ENCODE measurements at places on chromosomes 16 and 17. TPM values are rescaled to one million over a fixed set of nuclear protein-coding genes. Genes with fewer than 3 reads are reported as not detected.

The C16orf90 gene
- not detected for total RNA-seq

The HS3ST6 gene
- total RNA-seq = 5.9 TPM

The PYDC1 gene
- not detected for total RNA-seq

GRCh38 chr17:27491713-27492190 is 35.5 kb downstream of the KSR1 start:
- DNase-seq = no peak

- no peak for DNase-seq
These were observed 187.4 kb upstream of the CACNG5 start for GRCh38 chr17:66647391-66647983.

GRCh38 chr16:10421596-10421995 is 35.7 kb downstream of the ATF7IP2 start:
- DNase-seq = no peak

DNA sequence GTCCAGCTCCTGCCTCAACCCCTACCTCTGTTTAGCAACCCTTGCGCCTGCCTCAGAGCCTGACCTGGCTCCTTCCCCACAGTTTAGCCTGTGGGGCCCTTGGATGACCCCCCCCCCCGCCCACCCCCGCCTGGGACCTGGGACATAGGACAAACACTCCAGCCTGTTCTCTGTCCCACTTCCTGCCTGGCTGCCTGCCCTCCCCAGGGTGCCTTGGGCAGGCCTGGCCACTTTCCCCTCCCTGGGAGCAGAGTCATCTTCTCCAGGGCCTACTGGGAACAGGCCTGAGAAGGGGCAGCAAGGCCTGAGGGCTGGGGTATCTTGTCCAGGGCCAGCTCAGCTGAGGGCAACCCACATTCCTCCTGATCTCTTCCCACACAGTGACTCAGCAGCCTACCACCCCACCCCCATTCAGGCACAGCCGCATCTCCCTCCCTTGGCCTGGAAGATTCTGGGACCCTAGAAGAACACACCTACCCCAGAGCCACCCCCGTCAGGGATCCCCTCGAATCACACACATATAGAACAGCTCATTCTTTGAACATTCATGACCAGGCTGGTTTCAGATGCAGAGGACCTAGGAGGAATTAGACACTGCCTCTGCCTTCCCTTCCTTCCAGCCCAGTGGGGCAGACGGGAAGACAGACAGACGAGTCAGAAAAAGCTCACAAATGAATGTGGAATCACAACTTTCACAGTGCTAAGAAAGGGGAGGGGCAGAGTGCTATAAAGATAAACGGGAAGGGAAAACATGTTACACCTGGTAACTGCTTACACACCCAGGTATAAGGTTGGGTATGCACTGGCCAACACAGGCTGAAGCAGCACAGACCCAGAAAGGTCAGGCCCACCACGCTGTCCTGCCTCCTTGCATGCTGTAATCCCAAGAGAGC is 6.0 kb downstream of the FHOD1 start:
- peak; percentile 75 for DNase-seq

GRCh38 chr17:81720267-81721071 is 8.4 kb downstream of the SLC25A10 start:
- DNase-seq = no peak

DNA sequence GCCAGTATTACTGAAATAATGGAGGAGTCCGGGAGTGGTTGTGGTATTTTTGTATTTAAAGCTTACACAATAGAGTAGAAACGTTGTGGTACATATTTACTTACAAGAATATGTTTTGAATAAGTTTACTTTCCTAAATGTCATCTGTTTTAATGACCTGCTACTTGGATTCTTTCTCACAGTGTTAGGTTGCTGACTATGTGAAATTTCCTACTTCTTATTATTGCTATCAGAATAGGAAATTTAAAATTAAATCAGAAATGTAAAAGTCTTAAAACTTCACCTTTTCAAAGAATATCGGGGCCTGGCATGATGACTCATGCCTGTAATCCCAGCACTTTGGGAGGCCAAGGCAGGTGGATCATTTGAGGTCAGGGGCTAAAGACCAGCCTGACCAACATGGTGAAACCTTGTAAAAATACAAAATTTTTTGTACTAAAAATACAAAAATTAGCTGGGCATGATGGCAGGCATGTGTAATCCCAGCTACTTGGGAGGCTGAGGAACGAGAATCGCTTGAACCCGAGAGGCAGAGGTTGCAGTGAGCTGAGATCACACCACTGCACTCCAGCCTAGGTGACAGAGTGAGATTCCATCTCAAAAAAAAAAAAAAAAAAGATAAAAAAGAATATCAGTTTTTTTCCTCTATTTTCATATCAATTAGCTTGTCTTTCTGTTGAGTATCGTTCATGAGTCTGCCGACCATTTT is 77.8 kb downstream of the VMP1 start:
- peak; percentile 23 for DNase-seq

DNA sequence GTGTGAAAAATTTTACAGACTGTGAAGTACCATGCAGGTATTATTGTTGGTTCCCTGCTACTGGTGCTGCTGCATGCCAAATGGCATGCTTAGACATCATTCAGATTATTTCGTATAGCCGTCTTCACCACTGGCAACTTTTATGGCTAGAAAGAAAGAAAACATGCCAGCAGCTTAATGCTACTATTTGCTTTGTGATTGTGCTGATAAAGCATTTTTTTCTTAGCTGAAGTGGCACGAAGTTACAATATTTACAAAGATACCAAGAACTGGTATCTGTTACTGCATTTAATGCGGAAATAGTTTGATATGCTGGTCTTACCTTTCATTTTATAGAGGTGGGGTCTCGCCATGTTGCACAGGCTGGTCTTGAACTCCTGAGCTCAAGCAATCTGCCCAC is 8.2 kb downstream of the ZNHIT3 start:
- no peak for DNase-seq

DNA sequence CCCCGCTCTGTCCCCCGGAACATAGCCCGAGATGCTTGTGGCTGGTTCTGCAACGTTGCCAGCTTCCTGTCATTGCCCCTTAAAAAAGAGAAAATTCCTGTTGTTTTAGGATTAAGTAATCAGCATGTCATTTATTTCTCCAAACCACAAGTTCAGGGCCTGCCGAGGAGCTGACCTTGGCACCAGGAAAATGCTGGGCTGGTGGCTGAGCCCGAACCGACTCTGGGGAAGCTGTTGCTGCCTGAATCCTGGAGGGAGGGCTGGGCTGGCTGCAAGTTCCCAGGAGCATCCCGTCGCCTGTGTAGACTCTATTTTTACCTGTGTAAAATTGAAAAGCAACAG is 130.9 kb upstream of the FOXF1 start:
- no peak for DNase-seq

DNA sequence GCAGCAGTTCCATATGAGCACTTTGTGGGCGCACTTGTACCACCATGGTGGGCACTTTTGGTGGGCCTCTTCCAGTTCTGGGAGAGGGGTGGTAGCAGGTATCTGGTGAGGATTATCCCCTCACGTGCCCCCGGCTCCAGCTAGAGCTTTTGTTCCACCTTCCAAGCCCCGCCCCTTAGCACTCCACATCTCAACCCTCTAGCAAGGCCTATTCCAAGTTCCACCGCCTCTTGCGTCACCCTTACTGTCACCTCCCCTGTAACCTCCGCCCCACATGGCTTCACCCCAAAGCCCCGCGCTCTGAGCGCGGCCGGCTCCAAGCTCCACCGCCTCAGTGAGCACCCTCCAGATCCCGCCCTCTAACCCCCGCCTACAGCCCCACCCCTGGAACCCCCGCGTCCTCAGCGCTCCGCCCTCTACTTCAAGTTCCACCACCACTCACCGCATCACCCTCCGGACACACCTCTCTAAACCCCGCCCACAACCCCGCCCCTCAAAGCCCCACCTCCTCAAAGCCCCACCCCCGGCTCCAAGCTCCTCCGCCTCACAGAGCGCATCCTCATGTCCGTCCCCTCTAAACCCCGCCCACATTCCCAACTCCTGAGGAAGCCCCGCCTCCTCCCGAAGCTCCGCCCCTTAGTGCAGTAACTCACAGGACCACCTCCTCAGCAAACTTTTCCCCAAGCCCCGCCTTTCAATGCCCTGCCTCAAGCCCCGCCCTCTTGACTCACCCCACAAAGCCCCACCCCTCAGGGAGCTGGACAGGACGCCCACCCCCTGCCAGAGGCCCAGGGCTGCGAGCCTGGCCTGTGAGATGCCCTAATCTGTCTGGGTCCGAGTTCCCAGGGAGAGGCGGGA is 11.1 kb downstream of the SCN4A start:
- peak; percentile 60 for DNase-seq

DNA sequence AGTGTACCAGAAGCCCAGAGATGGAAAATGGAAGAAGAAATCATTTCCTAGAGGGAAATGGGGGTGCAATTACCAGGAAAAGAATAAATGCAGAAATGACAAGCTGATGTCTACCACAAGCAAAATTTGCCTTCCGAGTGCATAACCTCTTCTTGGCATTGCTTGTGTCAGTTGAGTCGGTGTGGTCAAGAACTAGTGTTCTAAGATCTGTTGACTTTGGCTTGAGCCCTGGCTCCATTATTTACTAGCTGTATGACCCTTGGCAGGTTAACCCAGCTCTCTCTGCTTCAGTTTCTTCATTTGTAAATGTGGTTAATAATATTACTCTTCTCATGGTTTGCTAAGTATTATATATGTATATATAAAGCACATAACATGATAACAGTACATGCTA is 273.0 kb upstream of the IRX5 start:
- DNase-seq = no peak
